Left kidney (tissue), 8 donors: ENCODE measurements at places on chromosomes 11 and 22.

- DNase-seq = peak; percentile 21
Measured at GRCh38 chr11:62069986-62070919, 53.6 kb upstream of the INCENP start.

DNA sequence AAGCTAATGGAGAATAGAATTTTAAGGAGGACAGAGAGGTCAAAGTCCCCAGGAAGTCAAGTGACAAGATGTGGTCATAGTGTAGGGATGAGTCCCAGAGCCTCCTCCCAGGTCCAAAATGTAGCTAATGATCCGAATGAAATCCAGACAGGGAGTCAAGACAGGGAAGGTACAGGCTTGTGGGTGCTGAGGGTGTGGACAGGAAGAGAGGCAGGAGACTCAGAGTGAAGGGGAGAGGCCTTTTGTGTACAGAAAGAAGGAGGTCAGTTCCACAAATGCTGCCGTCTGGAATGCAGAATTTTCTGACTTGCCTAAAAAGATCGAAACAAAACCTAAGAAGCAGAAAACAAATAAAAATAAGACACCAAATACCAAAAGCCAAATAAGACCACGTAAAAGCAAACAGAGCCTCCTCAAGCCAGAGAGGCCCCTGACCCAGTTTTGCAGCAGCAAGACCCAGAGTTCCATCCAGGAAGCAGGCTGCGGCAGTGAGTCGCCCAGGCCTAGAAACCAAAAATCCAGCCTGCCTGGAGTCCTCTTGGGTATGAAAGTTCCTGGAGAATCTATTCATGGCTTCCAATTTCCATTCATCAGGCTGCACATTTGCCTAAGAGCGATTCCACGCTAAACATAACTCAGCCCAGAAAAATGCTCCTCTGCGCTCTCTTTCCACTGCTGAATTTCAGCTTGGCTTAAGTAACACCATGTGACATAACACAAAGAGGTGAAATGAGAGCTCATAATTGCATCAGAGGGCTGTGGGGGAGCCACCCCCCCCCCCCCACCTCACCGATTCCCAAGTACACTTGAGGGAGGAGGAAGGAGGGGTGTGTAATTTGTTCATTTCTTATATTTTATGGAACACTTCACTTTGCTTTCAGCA is 71.2 kb downstream of the KIRREL3 start:
- no peak for DNase-seq

GRCh38 chr11:3105791-3106735 is 48.8 kb upstream of the CARS1 start:
- DNase-seq = no peak

- peak; percentile 31 for DNase-seq
Measured at GRCh38 chr11:6629892-6630631, 10.8 kb upstream of the TPP1 start.

DNA sequence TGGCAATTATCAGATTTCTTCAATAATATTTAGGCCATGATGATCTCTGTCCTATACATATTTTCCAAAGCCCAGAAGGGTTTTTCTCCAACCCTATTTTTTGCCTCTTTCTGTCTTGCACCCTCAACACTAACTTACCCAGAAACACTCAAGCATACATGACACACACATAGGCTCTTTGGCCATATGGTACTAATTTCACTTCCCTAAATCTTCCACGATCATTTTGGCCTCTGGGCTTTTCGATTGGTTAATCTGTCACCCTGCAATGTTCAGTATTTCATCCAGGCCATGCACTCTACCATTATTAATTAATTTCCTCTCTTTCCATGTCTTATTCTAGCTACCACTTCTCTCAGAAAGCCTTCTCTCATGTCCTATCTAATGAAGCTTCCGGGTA is 59.8 kb downstream of the LUZP2 start:
- DNase-seq = no peak
